Cardiac septum (tissue), 1 donor: ENCODE measurements at places on chromosomes 3 and 15. TPM values are rescaled to one million over a fixed set of nuclear protein-coding genes. Genes with fewer than 3 reads are reported as not detected.

Gene SLC24A1
- 3.0 TPM for total RNA-seq

Gene PRR20G
- not detected for total RNA-seq

GRCh38 chr15:45634432-45635190, at the start of gene SQOR:
Gene SQOR, plus strand, starts transcription at chr15:45635029. Its CDS starts 23,895 bp downstream, at chr15:45658924.
- peak; percentile 94 for DNase-seq

GRCh38 chr3:34056951-34057390, 258.5 kb downstream of the PDCD6IP start:
- no peak for DNase-seq

DNA sequence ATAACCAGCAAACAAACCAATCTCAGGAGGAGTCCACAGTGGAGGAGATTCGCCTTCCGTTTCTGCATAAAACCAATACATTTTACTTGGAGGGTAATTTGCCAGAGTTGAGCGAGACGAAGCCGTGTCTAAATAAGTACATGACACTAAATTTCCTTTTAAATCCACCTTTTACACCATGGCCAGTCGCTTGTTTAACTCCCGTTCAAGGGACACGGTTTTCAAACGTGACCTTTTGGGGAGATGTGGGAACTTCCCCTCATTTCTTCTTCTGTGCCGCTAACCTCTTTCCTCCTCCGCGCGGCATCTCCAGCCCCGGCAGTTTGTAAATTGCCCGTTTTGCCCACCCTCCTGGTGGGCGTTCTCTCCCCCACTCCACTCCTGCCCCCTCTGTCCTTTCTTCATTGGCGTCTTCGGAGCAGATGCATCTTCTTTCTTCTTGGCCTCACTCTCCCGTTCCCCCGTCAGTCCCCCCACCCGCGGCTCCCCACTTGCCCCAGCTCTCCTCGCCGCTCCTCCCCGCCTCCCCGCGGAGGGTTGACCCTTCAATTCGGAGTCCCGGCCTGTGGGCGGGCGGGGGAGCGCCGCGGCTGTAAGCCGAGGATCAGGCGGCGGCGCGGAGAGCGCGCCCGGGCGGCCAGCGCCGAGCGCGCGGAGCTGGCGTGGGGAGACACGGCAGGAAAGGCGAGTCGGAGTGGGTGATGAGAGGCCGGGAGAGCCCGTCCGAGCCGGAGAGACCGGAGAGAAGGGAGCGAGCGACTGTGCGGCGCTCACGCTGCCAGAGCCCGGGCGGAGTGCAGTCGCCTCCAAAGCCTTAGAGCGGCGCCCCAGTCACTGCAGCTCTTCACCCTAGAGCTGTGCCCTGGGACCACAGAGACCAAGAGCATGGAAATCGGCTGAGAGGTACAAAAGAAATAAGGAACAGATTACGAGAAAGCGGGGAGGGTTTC, at the start of gene NLGN1:
NLGN1 (plus strand) TSS at position 584 of the 950 bp plus-strand sequence.
- DNase-seq = peak; percentile 86

Gene BCHE
- 0.81 TPM for total RNA-seq

GRCh38 chr15:60573936-60574335, 95.0 kb upstream of the ICE2 start:
- no peak for DNase-seq

Gene ZNF501
- 4.4 TPM for total RNA-seq

Gene THPO
- total RNA-seq = 0.48 TPM

DNA sequence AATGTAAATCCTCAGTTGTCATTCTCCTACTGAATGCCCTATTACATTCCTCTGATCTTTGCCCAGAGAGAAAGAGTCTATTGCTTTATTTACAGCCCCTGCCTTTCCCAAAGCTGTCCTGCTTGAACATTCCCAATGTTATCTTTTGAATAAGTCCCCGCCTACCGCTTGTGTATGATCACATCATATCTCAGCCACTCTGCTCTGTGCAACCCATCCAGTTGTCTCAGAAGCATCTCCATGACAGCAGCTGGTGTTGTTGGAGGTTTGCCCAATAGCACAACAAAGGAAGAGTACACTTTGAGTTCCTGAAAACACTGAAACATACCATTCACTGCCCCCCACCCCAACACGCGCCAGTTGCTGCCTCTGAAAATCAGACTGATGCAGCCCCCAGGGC, 22.0 kb upstream of the FAM3D start:
- no peak for DNase-seq

Gene USF3
- 16.3 TPM for total RNA-seq
